ENCODE measurements at places on chromosomes 16 and 17. TPM values are rescaled to one million over a fixed set of nuclear protein-coding genes. Genes with fewer than 3 reads are reported as not detected.

Gene MAP2K3
- total RNA-seq = 41.7 TPM

Gene KRT27
- not detected for total RNA-seq

GRCh38 chr16:11219178-11219577 lies 36.8 kb downstream of the SOCS1 start:
- no peak for DNase-seq

DNA sequence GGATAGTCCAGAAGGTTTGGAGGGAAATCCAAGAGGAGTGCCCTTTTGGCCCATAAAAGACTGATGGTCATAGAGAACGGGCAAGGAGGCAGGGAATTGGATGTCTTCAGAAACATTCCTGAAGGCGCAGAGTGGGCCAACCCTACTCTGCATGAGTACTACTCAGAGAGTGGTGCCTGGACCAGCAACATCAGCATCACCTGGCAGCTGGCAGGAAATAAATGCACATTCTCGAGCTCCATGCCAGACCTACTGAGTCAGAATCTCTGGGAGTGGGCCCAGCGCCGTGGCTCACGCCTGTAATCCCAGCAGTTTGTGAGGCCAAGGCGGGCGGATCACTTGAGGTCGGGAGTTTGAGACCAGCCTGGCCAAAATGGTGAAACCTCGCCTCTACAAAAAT lies 27.1 kb upstream of the SLC39A11 start:
- no peak for DNase-seq

Gene BBS2
- 48.7 TPM for total RNA-seq

Gene DNAJA2
- 90.8 TPM for total RNA-seq

Gene NRN1L
- 0.49 TPM for total RNA-seq

Gene CD300A
- 1.2 TPM for total RNA-seq

GRCh38 chr16:68626557-68626956 lies 18.6 kb upstream of the CDH3 start:
- DNase-seq = no peak
